MV-4-11 (cell line): ENCODE measurements at places on chromosomes 2 and 18.

DNA sequence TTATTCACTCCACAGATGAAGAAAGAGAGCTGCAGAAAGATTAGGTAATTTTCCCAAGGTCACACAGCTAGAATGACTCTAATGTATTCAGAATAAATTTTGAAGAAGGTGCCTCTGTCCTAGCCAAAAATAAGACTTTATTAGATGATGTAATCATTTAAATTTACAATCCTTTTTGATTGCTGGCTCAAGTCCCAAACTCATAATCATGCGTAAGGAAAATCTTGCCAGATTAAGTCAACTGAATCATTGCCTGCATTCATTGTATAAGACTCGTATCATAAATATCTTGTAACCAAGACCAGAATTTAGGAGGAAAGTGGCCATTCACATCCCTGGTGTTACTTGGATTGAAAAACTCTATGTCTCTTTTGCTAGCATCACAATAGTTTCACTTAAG, 53.1 kb upstream of the STK39 start:
- DNase-seq = no peak

DNA sequence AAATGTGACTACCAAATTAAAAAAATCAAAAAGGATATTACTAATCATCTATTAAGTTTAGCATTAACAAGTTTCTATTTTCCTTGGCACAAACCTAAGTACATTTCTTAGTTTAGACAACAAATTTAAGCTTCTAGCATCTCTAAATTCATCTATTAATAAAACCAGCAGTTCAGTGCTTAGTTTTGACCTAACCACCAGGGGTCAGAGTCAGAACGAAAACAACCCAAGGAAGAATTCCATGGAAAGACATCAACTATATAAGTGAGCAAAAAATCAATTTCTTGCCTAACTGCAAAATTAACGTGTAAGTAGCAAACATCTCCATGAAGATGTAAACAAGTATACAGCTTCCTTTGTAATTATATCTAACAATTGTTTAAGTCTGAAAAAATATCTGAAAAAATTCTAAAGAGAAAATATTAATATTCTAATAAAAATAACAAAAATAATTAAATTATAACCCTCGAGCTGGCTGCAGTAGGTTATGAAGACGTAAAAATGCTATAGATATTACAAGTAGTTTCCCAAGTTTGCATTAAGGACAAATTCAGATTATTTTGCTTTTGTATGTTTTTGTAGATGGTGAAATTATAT, 83.7 kb downstream of the CERKL start:
- DNase-seq = peak; percentile 38

DNA sequence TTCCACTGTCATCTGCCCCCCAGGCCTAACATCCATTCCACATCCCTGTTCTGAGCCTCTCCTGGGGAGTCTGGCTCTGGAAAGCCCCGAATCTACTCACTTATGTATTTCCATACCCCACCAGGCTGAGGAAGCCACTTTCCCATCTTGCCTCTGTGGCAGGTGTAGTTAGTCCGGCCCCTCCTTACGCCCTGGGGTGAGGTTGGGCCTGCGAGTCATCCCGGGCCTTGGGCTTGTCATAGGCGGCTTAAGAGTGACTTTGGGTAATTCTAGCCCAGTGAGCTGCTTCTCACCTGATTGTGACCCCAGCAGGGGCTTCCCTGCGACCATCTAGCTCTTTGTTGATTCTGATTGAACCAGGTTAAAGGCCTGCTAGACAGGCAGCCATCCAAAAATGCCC, 21.1 kb downstream of the PCARE start:
- DNase-seq = no peak

DNA sequence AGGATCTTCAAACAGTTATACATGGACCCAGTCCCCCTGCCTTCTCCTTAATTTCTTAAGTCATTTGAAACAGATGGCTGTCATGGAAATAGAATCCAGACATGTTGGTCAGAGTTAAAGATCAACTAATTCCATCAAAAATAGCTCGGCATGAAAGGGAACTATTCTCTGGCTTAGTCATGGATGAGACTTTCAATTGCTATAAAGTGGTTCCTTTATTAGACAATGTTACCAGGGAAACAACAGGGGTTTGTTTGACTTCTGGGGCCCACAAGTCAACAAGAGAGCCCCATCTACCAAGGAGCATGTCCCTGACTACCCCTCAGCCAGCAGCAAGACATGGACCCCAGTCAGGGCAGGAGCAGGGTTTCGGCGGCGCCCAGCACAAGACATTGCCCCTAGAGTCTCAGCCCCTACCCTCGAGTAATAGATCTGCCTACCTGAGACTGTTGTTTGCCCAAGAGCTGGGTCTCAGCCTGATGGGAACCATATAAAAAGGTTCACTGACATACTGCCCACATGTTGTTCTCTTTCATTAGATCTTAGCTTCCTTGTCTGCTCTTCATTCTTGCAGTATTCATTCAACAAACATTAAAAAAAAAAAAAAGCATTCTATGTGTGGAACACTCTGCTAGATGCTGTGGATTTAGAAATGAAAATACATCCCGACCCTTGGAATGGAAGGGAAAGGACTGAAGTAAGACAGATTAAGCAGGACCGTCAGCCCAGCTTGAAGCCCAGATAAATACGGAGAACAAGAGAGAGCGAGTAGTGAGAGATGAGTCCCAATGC, 4.6 kb downstream of the TTR start:
- DNase-seq = peak; percentile 18

GRCh38 chr2:157327200-157327599, 1.6 kb upstream of the ERMN start:
- no peak for DNase-seq

DNA sequence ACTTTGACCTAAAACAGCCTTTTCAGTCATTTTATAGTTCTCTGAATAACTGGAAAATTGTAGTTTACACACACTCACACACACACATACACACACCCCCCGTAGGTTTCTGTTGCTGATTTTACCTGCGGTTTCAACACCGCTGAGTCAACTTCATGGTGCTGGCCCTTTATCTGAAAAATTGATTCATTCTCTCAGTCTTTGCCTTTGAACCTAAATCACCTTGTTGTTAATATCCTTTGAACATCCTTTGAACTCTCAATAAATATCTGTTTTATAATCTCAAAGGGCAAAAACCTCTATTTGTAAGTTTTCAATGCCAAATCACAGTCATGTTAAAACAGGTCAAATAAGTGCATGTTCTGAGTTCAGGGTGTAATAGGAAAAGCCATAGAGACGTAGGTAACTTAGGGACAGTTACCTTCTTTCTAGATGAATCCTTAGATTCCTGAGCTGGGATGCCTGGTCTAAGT, 109.0 kb upstream of the BZW1 start:
- DNase-seq = no peak

DNA sequence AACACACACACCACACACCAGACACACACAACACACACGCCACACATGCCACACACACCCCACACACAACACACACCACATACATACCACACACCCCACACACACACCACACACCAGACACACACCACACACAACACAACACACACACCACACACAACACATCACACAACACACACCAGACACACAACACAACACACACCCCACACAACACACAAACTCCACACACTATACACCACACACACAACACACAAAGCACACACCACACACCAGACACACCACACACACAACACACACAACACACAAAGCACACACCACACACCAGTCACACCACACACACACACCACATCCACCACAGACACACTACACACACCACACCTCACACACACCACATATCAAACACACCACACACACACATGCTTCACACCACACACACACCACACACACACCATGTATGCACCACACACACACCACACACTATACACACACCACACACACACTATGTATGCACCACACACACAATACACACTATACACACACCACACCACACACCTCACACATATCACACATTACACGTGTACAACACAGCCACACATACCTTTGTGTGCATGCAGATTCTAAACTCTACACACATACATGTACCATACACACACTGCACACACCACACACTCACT, 72.2 kb downstream of the TMEM18 start:
- DNase-seq = no peak
